Stimulated activated naive CD4-positive, alpha-beta T cell (primary cell): ENCODE measurements at places on chromosomes 6 and 20.

GRCh38 chr6:56244528-56245253, 2.7 kb downstream of the COL21A1 start:
- DNase-seq: no peak

DNA sequence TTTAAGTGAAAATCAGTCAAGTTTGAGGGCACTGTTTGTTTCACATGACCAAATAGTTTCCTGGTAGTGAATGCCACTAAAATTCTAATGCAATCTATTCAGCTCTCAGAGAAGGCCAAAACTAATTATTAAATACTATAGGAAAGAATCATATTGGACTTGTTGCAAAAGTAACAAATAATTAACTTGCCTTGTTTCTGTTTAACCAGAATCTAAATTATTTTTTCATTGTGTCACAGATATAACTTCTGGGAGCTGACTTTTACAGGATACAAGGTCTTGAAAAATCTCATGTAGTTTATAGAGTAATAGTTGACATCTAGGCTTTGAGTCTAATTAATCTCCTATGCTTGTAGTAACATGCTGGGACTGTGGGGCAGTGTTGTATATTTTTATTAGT, 44.5 kb downstream of the PRSS35 start:
- no peak for DNase-seq

DNA sequence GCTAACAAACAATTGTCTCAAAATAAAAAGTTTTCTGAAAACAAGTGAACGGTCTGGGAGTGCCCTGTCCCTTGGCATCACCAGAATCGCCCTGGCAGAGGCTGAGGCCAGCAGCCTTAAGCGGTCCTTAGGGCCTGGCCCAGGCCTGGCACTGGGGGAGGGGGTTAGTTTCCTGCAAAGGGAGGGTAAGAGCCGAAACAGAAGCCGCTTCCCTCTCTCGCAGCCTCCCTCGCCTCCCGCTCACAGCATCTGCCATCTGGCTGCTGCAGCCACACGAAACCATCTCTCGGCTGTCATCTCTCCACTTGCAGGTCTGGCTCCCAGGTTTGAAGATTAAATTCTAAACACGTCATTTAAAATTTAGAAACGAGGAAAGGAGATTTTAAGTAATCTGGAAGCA, 31.5 kb downstream of the PMEPA1 start:
- DNase-seq: no peak

- no peak for DNase-seq
These were observed 239.9 kb upstream of the CEP162 start for GRCh38 chr6:84467296-84467695.

GRCh38 chr6:110337486-110337885, 20.7 kb downstream of the METTL24 start:
- no peak for DNase-seq

DNA sequence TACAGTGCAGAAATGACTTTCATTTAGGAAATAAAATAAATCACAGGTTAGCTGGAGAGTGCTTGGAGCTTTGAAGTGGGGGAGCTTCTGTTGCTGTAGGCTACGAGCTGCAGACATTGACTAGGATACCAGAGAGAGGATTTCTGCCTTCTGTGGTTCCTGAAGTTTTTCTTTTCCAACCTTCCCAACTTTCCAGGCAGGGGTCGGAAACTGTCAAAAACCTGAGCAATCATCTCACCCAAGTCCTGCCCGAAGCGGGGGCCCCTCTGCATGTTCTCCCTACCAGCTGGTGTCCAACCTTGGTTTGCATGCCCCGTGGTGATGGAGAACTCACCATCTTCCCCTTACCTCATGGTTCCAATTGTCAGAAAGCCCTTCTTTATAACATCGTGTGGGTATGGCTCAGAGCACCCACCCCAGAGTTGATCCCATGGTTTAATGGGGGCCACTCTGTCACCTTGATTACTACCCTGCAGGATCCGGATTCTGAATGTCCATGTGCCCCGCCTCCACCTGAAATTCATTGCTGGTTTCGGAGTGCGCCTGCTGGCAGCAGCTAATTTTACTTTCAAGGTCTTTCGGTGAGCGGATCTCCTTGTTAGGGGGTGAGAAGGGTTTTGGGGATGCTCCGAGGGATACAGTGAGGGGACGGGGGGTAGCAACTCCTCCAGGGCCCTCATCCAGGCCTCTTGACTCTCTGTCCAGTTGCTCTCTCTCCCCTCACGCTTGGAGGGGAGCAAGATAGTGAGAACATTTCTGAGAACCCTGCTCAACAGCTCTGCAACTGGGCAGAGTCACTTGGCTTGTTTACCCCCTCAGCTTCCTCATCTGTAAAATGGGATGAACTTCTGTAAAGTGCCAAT, 5.1 kb downstream of the BPIFB2 start:
- no peak for DNase-seq
